Cortex of kidney (tissue), 1 donor: ENCODE measurements at places on chromosomes 4 and X.

GRCh38 chr4:87007528-87008446 is 73.0 kb downstream of the AFF1 start:
- DNase-seq: no peak

DNA sequence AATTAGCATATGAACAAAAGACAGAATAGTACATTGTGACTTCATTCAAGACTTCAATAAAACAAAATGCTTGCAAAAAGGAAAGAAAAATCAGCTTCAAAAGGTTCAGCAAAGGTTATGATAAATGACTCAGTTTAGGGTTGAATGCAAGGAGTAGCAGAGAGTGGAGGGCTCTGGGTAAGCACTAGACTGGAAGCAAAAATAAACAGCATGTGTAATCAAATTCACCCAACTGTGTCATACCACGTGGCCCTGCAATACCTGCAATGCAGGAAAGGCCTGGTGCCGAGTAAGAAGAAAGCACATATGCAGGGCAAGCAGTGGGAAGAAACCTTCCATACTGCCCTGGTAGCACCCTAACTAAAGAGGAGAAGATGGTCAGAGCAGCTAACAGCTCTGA is 88.7 kb downstream of the ATP11C start:
- no peak for DNase-seq

- DNase-seq: no peak
Measured at GRCh38 chr4:181599134-181599533, 644.1 kb upstream of the TENM3 start.

DNA sequence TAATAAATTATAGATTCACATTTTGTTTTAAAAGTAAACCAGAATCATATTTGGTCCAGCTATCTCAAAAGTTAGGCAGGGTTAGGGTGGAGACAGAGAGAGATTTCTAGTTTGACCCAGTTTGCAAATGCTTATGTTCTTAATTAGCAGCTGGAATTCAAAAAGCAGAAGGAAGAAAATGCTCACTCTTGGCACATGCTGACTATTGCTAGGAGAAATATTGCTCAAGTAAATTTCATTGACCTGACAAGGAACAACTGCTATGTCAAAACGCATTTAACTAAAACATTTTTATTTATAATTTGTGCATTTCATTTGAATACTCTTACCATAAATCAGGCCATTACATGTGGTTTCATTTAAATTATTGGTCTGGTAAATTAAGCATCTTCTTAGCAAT is 131.8 kb downstream of the GLRA3 start:
- DNase-seq: no peak

GRCh38 chrX:30787012-30787411 is 102.0 kb downstream of the TAB3 start:
- no peak for DNase-seq

DNA sequence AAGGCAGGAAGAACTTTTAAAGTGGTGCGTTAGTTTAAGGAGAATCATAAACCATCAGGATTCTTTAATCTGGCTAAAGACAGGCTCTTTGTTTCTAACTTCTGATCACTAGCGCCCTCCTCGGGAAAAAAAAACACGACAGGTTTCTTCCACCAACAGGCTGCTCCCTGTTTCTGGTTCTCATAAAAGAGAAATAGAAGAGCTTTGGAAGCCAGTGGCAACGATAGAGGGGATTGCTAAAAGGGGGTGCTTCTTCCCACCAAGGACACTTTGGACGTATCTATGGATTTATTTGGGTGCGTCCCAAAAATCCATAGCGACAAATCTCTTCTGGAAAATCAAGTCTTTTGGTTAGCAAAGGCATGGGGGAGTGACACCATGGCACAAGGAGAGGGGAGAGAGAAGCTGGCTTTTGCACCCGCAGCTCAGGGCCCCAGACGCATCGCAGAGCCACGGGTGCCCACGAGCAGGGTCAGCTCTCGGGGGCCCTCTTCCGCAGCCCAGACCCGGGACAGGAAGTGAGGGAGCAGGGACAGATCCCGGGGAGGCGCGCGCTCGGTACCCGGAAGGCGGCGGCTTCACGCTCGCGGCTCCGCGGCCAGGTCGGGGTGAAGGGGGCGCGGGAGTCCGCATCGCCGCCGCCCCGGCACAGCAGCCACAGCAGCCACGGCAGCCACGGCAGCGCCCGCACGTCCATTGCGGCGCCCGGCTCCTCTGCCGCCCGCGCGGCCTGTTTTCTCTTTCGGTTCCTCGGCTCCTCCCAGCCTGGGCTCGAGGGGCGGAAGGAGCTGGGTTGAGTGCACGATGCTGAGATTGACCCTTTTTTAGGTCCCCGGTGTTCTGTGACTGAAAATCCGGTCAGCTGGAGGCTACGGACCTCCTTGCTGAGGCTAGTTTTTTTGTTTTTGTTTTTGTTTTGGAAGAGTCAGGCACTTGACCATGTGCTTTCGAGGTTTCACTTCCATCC is at the start of gene CTSO:
Gene CTSO (minus strand): TSS at position 716 of the 967 bp plus-strand sequence. CDS start 19 bp downstream, at position 697.
- DNase-seq: no peak

DNA sequence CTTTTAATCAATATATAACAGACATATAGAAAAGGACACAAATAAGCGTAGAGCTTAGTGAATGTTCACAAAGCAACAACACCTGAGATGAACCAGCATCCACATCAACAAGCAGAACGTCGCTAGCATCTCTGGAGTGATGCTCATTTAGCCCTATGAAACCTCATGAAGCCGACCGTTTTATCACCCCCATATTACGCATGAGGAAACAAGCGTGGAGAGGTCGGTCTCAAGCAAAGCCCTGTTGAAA is 524 bp upstream of the RPS3A start:
- DNase-seq: no peak

GRCh38 chr4:78656968-78657445 is 105.4 kb downstream of the ANXA3 start:
- DNase-seq: no peak

DNA sequence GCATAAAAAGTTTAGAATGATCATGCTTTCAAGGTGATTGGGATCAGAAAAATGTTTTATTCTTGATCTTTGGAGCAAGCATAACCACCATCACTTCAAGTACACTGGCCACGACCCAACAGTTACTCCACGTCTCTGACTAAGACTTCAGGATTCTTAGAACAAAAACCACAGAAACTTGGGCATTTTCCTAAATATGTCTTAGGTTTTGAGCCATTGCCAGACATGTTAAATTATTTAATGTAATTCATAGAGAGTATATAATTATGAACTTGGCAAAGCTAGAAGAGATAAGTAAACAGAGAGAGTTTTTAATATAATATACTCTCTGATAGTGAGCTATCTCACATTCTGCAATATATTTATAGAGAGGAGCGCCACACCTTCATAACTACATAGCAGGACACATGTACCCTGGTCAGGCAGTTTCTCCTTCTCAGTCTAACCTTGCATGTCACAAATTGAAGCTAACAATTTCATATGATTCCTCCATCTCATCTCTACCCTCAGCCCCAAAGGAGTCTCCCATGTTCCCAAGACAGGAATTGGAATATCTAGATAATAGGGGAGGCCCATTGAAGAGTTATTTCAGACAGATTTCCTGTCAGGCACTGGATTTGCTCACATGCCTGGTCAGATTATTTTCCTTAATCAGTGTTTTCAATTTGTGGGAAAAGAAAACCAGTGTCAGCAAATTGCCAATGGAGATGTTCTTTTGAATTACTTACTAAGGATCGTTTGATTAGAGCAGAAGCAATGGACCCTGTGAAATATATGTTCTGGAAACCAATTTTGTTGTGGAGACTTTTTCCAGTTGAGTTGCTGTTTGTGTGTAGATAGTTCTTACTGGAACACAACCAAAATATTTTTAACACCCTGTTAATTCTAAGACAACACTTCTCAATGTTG is 61.7 kb upstream of the GUCY1A1 start:
- DNase-seq: no peak

DNA sequence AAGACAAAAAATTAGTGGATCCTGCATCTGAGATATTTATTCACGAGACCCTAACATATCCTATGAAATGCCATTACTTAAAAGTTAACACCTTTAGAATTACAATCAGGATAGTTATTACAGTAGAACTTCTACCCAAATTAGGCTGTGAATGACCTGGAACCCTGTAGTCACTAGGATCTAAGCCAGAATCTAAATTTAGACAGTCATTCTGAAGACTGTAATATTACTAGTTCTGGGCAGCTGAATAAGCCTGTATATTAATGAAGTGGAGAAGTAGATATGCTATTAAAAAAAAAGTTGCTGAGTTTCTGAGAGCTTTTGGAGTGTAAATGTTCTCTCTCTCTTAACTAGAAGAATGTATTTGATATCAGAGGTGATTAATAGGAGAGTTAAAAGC is 67.0 kb downstream of the FAM13A start:
- no peak for DNase-seq

DNA sequence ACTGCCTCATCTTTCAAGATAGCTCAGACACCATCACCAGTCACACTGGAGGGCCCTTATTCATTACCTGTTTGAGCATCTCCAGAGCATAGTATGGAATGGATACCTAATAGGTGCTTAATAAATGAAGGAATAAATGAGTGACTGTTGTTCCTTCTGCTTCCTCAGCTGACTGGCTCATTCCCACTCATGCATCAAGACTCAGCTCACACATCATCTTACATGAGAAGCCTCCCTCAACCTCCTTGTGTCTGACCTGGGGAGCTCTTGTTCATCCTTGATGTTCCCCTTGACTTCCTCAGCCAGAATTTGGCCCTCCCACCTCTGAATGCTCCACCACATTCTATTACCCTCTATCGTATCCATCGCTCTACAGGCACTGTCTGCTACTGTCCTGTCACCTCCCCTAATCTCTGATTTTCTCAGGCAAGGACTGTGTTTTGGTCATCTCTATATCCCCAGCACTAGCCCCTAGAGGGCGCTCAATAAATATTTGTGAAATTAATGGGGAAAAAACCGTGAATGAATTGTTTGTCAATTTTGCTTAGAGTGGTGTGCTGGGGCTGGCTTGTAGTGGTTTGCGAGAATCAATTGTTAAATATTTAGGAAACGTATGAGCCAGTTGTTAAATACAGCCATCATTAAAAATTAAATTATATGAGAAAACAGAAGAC is 88.3 kb downstream of the NHSL2 start:
- DNase-seq: no peak

DNA sequence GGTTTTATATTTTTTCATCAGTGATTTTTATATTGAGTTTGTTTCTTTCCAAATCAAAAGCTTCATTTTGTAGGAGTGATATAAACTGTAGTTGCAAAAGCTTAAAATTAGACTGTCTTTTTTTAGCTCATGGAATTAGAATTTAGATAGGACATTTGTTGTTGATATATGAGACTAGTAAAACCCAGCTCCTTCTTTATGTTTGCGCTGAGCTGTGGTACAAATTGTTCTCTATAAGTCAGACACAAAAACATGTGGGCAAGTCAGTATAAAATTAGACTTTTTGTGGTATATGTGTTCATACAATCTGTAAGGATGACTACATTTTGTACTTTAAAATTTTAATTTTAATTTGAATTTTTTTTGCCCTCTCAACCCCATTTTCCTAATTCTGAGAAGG is 18.3 kb downstream of the FHIP1A start:
- no peak for DNase-seq

GRCh38 chr4:45102716-45103115 is 376.4 kb upstream of the GNPDA2 start:
- DNase-seq: no peak

DNA sequence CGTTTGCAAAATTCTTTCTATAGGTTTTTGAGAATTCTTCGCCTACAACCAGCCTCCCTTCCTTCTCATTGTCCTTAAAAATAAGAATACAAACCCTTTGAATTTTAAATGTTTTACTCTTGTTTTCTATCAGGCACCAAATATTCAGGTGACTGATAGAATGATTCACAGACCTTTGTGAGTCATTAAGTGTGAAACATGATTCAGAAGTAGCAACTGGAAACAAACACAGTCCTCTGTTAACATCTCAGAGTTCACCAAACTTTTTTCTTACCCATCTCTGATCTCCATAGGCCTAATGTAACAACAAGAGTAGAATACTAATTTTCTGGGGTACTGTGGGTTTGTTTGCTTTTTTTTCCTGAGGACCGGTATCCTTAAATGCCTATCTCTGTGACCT is 63.4 kb upstream of the MAB21L2 start:
- no peak for DNase-seq

DNA sequence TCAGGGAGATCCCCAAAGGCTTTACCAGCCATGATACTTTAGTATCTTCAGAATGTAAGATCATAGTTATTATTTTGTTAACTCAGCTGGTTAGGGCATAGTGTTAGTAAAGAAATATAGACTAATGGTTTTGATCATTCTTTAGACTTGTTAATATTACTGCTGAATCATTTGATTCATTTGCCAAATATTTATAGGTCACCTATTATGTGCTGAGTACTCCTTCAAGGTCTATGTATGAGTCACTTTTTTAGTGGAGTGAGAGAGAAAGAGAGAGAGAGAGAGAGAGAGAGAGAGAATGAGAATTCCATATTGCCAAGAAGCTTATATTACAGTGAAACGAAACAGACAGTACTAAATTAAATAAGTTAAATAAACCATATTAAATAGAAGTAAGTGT is 110.3 kb downstream of the UBE2NL start:
- DNase-seq: no peak

DNA sequence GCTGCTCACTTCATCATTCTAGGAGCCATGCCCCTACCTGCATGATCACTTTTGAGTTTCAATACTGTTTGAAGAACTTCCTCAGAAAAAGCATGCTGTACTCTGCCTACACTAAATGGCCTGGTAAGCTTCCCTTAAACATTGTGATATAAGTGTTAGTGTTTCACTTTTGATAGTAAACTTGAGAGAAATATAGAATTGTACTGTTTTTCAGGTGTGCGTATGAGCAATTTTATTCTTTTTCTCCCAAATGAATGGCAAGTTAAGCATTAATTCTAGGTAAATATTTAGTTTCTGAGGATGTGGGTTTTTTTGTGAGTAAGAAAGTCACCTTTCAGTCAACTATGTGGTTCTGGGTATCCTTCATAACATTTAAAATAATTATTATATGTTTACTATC is 484.5 kb downstream of the IL15 start:
- no peak for DNase-seq

DNA sequence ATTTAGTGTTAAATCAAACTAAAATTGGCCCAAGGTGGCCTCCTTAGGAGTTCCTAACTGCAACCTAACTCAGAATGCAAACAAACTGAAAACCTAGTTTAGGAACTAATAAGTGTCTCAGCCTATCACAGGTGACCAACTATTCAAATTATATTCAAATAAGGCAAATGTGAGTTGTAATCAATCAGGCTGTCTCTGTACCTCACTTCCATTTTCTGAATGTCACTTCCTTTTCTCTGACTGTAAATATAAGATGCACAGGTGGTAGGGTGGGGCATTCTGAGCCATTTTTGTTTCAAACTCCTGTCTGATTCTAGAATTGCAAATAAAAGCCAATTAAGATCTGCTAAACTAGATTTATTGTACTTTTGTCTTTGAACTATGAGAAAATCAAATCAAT is 401.5 kb downstream of the PPP3CA start:
- DNase-seq: no peak

- DNase-seq: no peak
Measured at GRCh38 chr4:57234252-57234775, 124.1 kb upstream of the IGFBP7 start.
